GM23248 (cell line): ENCODE measurements at places on chromosomes 7 and 10.

GRCh38 chr10:89421018-89421476 lies 6.7 kb downstream of the IFIT5 start:
- DNase-seq = no peak

- peak; percentile 2 for DNase-seq
Measured at GRCh38 chr7:40374575-40374974, 239.8 kb downstream of the SUGCT start.

- DNase-seq = peak; percentile 93
Measured at GRCh38 chr10:30353851-30354250, 4.8 kb upstream of the MTPAP start.

- peak; percentile 88 for DNase-seq
Measured at GRCh38 chr10:35453855-35454532, 117.7 kb downstream of the CCNY start.

DNA sequence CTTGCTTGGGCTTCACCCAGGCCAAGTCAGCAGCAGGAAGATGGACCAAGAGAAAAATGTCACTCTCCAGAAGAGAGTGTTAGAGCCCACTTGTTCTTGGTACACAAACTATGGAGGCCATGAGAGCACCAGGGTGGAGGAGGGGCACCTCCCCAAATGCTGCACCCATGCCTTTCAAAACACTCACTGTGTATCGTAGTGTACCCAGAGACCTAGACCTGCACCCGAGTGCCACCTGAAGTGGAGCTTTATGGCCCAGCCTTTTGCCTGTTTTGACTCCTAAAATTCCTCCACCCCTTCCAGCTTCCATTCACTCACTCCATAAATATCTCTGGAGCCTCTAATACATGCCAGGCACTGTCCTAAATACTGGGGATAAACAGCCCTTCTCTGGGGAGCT lies 5.0 kb downstream of the SFTPD start:
- no peak for DNase-seq

GRCh38 chr10:15045380-15045779 lies 1.6 kb downstream of the OLAH start:
- DNase-seq = no peak

DNA sequence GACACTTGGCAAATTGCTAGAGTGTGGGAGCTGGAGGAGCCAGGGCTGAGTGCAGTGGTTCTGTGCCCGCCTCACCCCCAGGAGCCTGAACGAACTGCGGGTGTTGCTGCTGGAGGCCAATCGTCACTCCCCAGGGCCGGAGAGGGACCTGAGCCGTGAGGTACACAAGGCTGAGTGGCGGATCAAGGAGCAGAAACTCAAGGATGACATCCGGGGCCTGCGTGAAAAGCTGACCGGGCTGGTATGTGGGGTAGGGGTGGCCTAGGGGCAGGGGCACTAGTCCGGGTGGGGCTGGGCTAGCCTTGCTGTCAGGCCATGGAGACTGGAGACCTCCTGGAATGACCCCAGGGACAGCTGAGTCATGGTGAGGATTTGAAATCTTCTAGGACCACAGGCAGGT lies 56.7 kb upstream of the GTF2IRD1 start:
- no peak for DNase-seq
